ENCODE measurements at places on chromosomes 3 and 15.

DNA sequence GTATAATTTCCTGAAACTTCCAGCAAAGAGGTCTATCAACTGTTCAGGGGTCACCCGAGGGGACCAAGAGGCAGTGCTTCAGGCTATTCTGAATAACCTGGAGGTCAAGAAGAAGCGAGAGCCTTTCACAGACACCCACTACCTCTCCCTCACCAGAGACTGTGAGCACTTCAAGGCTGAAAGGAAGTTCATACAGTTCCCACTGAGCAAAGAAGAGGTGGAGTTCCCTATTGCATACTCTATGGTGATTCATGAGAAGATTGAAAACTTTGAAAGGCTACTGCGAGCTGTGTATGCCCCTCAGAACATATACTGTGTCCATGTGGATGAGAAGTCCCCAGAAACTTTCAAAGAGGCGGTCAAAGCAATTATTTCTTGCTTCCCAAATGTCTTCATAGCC, 6.8 kb downstream of the GCNT3 start:
- DNase-seq = no peak

GRCh38 chr15:98800437-98801233, 152.3 kb downstream of the IGF1R start:
- DNase-seq = no peak

- no peak for DNase-seq
Observed at GRCh38 chr3:29642393-29643033, 361.6 kb downstream of the RBMS3 start.

GRCh38 chr15:45113380-45113990, 487 bp downstream of the DUOX2 start:
- DNase-seq = no peak

GRCh38 chr3:30282154-30282696, 324.2 kb upstream of the TGFBR2 start:
- no peak for DNase-seq

- no peak for DNase-seq
Observed at GRCh38 chr3:173025941-173026340, 115.1 kb downstream of the SPATA16 start.
